ENCODE measurements at places on chromosomes 5 and 9. TPM values are rescaled to one million over a fixed set of nuclear protein-coding genes. Genes with fewer than 3 reads are reported as not detected.
A peak's percentile ranks its signal among the peaks of the same experiment; 100 is the strongest.

- H3K27me3 ChIP-seq = no peaks in the 10 kb centered on the region
- no peak for DNase-seq
- H3K4me3 ChIP-seq = no peak overlapping the region
Measured at GRCh38 chr5:100691085-100691484, 155.9 kb downstream of the FAM174A start.

- no peaks in the 10 kb centered on the region for H3K27me3 ChIP-seq
- DNase-seq = no peak
- H3K27ac ChIP-seq = no peak overlapping the region
- no peaks in the 10 kb centered on the region for H3K36me3 ChIP-seq
- H3K4me1 ChIP-seq = no peaks in the 10 kb centered on the region
- H3K4me3 ChIP-seq = no peak overlapping the region
Measured at GRCh38 chr5:174371600-174372094, 326.1 kb downstream of the NSG2 start.

DNA sequence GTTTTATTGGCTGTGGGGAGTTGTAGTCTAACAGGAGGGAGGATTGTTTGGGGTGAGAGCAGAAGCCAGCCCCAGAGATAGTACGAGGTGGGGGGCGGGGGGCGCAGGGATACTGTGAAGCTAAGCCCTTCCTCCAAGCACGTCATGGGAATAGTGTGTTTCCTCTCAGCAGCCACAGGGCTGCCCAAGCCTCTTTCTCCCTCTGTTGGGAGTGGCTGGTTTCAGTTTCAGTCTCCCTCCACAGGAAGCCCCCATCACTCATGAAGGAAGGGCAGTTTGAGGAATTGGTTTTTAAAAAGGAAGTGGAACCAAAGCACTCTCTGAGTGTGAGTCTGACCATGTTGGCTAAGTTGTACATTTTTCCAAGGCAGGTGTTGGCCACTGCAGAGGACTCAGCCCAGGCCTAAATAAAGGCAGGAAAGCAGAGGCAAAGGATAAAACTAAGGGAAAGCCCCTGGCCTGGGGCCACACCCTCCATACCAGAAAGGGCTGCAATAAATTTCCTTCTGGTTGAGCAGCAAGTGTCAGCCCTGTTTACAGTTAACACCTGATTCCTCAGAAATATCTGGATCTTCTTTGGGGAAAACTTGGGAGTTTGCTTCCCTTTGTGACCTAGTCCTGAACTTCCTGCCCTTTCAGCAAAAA is 3.2 kb downstream of the RAB24 start:
- H3K27ac ChIP-seq = peak overlapping the region; percentile 48
- H3K4me3 ChIP-seq = no peak overlapping the region
- H3K36me3 ChIP-seq = peaks cover 33% of the 10 kb centered on the region

GRCh38 chr5:149388498-149389190 is 9.6 kb upstream of the IL17B start:
- no peak for DNase-seq
- no peak overlapping the region for H3K4me3 ChIP-seq
- H3K4me1 ChIP-seq = peaks cover 5% of the 10 kb centered on the region
- H3K36me3 ChIP-seq = no peaks in the 10 kb centered on the region
- H3K27ac ChIP-seq = peak overlapping the region; percentile 10

ELOVL7 gene
- 1.6 TPM for polyA plus RNA-seq

DNA sequence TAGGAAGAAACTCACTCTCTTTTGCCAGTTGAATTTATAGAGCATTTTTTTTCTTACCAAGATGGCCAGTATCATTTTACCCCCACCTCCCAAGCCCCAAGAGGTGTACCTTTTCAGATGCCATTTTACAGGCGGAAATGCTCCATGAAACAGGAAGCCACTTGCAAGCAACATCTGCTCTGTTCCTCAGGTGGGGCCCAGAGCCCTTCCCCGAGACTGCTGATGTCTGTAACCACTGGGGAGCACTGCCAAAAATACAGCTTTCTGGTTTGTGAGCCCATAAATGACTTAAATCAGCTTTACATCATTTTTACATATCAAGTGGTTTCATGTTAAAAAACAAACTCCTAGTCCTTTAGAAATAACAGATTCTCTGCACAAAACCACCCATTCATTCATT is 42.9 kb upstream of the GARNL3 start:
- H3K27me3 ChIP-seq = no peaks in the 10 kb centered on the region
- peaks cover 19% of the 10 kb centered on the region for H3K4me1 ChIP-seq
- no peak for DNase-seq
- no peak overlapping the region for H3K27ac ChIP-seq
- peaks cover 9% of the 10 kb centered on the region for H3K36me3 ChIP-seq
- no peak overlapping the region for H3K4me3 ChIP-seq

- H3K4me3 ChIP-seq = peak overlapping the region; percentile 50
- peaks cover 97% of the 10 kb centered on the region for H3K4me1 ChIP-seq
- H3K27ac ChIP-seq = peak overlapping the region; percentile 91
- no peaks in the 10 kb centered on the region for H3K36me3 ChIP-seq
Measured at GRCh38 chr9:121736934-121737462, 85.6 kb downstream of the DAB2IP start.

GRCh38 chr9:127898433-127899127 is 823 bp downstream of the ST6GALNAC6 start:
- peak overlapping the region; percentile 82 for H3K4me3 ChIP-seq
- H3K36me3 ChIP-seq = peaks cover 27% of the 10 kb centered on the region
- H3K4me1 ChIP-seq = peaks cover 69% of the 10 kb centered on the region
- H3K27me3 ChIP-seq = no peaks in the 10 kb centered on the region
- DNase-seq = no peak

SH3PXD2B gene
- 7.4 TPM for polyA plus RNA-seq

NR2F1 gene
- polyA plus RNA-seq = 10.7 TPM

- H3K4me1 ChIP-seq = no peaks in the 10 kb centered on the region
- no peaks in the 10 kb centered on the region for H3K27me3 ChIP-seq
- no peak overlapping the region for H3K27ac ChIP-seq
Measured at GRCh38 chr5:82917584-82917983, 159.6 kb downstream of the TMEM167A start.

GRCh38 chr9:19288081-19288480 is 57.6 kb downstream of the DENND4C start:
- H3K27me3 ChIP-seq = no peaks in the 10 kb centered on the region
- H3K27ac ChIP-seq = no peak overlapping the region
- peaks cover 45% of the 10 kb centered on the region for H3K36me3 ChIP-seq
- DNase-seq = no peak
- no peak overlapping the region for H3K4me3 ChIP-seq
- peaks cover 14% of the 10 kb centered on the region for H3K4me1 ChIP-seq

PCDHB2 gene
- polyA plus RNA-seq = 0.53 TPM

IFNA13 gene
- polyA plus RNA-seq = not detected

CTNND2 gene
- polyA plus RNA-seq = 2.5 TPM

DNA sequence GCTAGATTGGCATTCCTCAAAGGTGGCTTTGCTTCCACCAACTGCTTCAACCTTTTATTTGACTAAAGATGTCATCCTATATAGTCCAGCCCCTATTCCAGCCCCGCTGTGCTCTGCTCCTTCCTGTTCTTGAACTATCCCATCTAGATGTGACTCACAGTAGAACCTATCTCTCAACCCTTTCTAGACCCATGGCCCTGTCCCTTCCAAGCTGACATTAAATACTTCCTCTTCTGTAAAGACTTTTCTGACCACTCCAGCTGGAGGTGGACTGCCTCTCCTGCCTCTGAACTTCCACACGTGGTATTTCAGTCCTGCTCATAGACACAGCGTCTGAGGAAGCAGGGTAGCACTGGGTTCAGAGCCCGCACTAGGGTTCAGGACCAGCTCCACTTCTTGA is 32.4 kb downstream of the OSTF1 start:
- H3K27ac ChIP-seq = no peak overlapping the region
- peaks cover 43% of the 10 kb centered on the region for H3K36me3 ChIP-seq
- no peak overlapping the region for H3K4me3 ChIP-seq
- H3K27me3 ChIP-seq = no peaks in the 10 kb centered on the region

SLC36A3 gene
- not detected for polyA plus RNA-seq

- no peak overlapping the region for H3K27ac ChIP-seq
- H3K27me3 ChIP-seq = no peaks in the 10 kb centered on the region
- no peak overlapping the region for H3K4me3 ChIP-seq
- no peaks in the 10 kb centered on the region for H3K36me3 ChIP-seq
- no peak for DNase-seq
- H3K4me1 ChIP-seq = peaks cover 28% of the 10 kb centered on the region
Measured at GRCh38 chr5:140319833-140320232, 16.9 kb upstream of the PFDN1 start.

- no peaks in the 10 kb centered on the region for H3K27me3 ChIP-seq
- H3K4me1 ChIP-seq = no peaks in the 10 kb centered on the region
- no peaks in the 10 kb centered on the region for H3K36me3 ChIP-seq
- H3K4me3 ChIP-seq = no peak overlapping the region
- no peak for DNase-seq
Measured at GRCh38 chr5:179405426-179406030, 60.3 kb upstream of the ADAMTS2 start.

DNA sequence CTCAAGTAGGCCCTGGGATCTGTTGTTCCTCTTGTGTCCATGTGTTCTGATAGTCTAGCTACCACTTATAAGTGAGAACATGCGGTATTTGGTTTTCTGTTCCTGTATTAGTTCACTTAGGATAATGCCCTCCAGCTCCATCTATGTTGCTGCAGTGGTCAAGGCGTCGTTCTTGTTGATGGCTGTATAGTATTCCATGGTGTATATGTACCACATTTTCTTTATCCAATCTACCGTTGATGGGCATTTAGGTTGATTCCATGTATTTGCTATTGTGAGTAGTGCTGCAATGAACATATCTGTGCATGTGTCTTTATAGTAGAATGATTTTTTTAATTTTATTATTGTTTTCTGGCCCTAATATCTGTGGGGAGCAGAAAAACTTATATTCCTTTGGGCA is 74.3 kb downstream of the MAT2B start:
- no peaks in the 10 kb centered on the region for H3K4me1 ChIP-seq
- no peak overlapping the region for H3K4me3 ChIP-seq
- DNase-seq = no peak
- no peaks in the 10 kb centered on the region for H3K27me3 ChIP-seq
- H3K27ac ChIP-seq = no peak overlapping the region

COL27A1 gene
- polyA plus RNA-seq = 5.6 TPM

DNA sequence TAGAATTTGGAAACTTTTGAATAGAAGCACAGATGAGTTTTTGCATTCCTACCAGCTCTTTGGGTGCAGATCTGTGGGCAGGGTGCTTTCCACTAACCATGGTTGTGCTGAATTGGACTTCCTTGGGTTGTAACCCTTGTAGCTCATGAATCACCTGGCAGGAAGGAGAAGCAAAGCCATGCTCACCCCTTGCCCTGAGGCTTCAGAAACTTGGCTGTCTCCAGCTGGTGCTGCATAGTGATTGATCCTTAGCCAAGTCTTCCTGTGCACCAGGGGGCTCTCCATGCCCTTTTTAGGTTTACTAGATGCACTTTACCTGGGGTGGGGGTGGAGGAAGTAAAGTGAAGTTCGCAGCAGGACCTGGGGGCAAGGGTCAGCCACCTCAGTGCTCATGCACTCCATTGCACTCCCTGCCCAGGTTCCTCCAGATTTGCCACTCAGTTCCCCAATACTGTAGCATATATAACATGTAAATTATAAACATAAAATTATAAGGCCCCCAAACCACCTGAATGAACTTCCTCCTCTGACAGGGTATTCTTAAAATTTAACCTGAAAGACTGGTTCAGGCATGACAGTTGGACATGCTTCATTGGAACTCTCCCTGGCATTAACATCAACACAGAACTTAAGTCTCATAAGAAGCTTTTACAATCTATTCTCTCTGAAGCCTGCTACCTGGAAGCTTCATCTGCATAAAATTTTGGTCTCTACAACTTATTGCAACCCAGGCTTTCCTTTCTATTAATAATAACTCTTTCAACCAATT is 25.8 kb upstream of the IFNA14 start:
- H3K27me3 ChIP-seq = no peaks in the 10 kb centered on the region
- DNase-seq = no peak
- no peak overlapping the region for H3K27ac ChIP-seq
- H3K36me3 ChIP-seq = no peaks in the 10 kb centered on the region
- no peaks in the 10 kb centered on the region for H3K4me1 ChIP-seq

GRCh38 chr9:69997524-69997923 is 46.1 kb upstream of the MAMDC2 start:
- H3K4me3 ChIP-seq = no peak overlapping the region
- H3K27ac ChIP-seq = no peak overlapping the region
- no peaks in the 10 kb centered on the region for H3K27me3 ChIP-seq
- no peak for DNase-seq

- no peaks in the 10 kb centered on the region for H3K4me1 ChIP-seq
- H3K36me3 ChIP-seq = no peaks in the 10 kb centered on the region
- no peak overlapping the region for H3K4me3 ChIP-seq
- no peak for DNase-seq
- no peaks in the 10 kb centered on the region for H3K27me3 ChIP-seq
Measured at GRCh38 chr5:30687461-30687860, 506.0 kb upstream of the CDH6 start.

GRCh38 chr9:7491641-7492040 is 307.9 kb downstream of the DMAC1 start:
- no peak for DNase-seq
- H3K4me1 ChIP-seq = no peaks in the 10 kb centered on the region
- H3K27ac ChIP-seq = no peak overlapping the region
- H3K4me3 ChIP-seq = no peak overlapping the region
- no peaks in the 10 kb centered on the region for H3K27me3 ChIP-seq

PCDHGA11 gene
- polyA plus RNA-seq = 0.48 TPM

GTF3C5 gene
- polyA plus RNA-seq = 30.3 TPM

PCDHA6 gene
- polyA plus RNA-seq = not detected

DNA sequence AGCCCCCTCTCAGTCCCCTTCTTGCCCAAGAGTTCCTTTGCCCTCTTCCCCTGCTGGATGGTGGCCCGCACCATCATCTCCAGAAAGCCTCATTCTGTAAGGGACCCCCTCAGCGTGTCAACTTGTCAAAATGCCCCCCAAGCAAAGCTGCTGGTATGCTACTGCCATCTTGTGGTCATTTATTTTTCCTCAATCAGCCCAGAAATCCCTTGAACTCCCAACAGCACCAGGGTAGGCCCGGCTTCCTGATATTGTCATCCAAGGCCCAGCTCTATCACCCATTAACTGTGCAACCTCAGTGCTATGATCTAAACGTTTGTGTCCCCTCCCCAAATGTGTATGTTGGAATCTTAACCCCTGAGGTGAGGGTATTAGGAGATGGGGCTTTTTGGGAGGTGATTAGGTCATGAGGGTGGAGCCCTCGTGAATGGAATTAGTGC is 53.2 kb upstream of the FBXW11 start:
- DNase-seq = no peak
- H3K27me3 ChIP-seq = no peaks in the 10 kb centered on the region
- no peaks in the 10 kb centered on the region for H3K4me1 ChIP-seq
- no peak overlapping the region for H3K4me3 ChIP-seq
- no peak overlapping the region for H3K27ac ChIP-seq
- peaks cover 97% of the 10 kb centered on the region for H3K36me3 ChIP-seq

DNA sequence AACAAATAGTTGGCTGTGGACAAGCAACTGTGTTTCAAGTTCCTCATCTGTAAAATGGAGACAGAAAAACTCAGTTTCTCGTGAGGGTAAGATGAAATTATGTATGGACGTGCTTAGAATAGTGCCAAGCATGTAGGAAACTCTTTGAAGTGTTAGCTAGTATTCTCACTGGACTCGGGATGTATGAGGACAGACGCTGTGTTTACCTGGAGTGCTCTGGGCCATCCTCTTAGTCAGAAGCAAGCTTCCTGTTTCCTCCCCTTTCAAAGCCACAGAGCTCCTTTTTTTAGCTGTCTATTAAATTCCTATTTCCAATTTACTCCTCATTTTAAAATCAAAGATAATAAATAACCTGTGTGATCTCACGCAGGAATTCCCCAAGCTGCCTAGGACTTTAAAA is 23.8 kb upstream of the IQGAP2 start:
- H3K4me1 ChIP-seq = peaks cover 5% of the 10 kb centered on the region
- no peaks in the 10 kb centered on the region for H3K36me3 ChIP-seq
- H3K27ac ChIP-seq = no peak overlapping the region
- no peak overlapping the region for H3K4me3 ChIP-seq
- no peak for DNase-seq
- H3K27me3 ChIP-seq = no peaks in the 10 kb centered on the region

SLIT3 gene
- 1.6 TPM for polyA plus RNA-seq

CMBL gene
- 33.9 TPM for polyA plus RNA-seq

- no peak overlapping the region for H3K4me3 ChIP-seq
- H3K36me3 ChIP-seq = no peaks in the 10 kb centered on the region
- H3K27me3 ChIP-seq = no peaks in the 10 kb centered on the region
- no peak overlapping the region for H3K27ac ChIP-seq
Measured at GRCh38 chr5:22500556-22500955, 352.6 kb downstream of the CDH12 start.
